ENCODE measurements at places on chromosomes 12 and 14.
A peak's percentile ranks its signal among the peaks of the same experiment; 100 is the strongest.

GRCh38 chr14:104517426-104517825 lies 62.1 kb upstream of the C14orf180 start:
- DNase-seq: no peak

DNA sequence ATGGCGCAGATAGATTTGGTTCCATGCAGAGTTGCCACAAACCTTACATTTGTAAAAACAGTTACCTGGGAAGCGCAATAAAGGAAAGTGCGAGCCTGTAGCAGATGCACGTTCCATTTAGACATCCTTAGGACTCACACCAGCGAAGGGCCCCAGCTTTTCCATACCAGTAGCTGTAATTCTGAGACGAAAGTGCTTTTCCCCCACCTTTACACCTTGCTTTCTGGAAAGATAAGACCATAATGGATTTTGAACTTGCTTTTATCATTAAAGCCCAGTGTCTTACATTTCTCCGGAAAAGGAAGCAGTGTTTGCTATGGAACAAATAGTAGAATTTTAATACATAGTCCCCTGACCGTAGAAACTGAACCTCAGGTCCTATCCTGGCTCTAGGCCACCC lies 616 bp upstream of the CCDC77 start:
- no peak for DNase-seq

- no peak for DNase-seq
These were observed 95.2 kb upstream of the TBX3 start for GRCh38 chr12:114779186-114779585.

GRCh38 chr12:14751986-14752385 lies 51.3 kb downstream of the WBP11 start:
- no peak for DNase-seq

GRCh38 chr12:87280356-87280755 lies 748.8 kb downstream of the C12orf50 start:
- DNase-seq: peak; percentile 36

DNA sequence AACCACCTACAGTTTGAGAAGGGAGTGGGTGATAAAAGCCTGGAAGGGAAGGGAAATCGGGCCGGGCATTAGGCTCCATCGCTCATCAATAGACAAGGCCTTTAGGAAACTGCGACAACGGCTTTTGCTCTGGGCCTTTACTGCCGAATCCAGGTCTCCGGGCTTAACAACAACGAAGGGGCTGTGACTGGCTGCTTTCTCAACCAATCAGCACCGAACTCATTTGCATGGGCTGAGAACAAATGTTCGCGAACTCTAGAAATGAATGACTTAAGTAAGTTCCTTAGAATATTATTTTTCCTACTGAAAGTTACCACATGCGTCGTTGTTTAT lies 261 bp upstream of the RNU7-1 start:
- DNase-seq: peak; percentile 97

DNA sequence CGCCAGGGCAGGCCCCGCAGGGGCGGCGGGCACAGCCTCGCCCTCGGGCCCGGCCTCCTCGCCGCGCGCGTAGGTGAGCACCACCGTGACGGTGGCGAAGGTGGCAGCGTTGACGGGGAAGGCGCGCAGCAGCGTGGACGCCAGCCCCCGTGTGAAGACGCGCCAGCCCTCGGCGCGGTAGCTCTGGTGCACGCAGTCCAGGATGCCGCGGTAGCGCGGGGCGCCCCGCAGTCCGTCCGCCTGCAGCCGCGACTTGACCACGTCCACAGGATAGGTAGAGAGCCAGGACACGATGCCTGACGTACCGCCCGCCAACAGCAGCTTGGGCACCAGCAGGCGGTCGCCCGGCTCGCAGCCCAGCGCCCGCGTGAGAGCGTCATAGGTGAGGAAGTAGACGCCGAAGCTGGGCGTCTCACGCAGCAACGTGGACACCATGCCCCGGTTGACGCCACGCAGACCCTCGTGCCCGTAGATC lies 13.9 kb downstream of the SLC25A29 start:
- no peak for DNase-seq

GRCh38 chr12:6891646-6892001 lies 13.0 kb upstream of the LRRC23 start:
- DNase-seq: no peak

- DNase-seq: peak; percentile 91
These were observed 1.9 kb downstream of the RNASE7 start for GRCh38 chr14:21043974-21044618.

DNA sequence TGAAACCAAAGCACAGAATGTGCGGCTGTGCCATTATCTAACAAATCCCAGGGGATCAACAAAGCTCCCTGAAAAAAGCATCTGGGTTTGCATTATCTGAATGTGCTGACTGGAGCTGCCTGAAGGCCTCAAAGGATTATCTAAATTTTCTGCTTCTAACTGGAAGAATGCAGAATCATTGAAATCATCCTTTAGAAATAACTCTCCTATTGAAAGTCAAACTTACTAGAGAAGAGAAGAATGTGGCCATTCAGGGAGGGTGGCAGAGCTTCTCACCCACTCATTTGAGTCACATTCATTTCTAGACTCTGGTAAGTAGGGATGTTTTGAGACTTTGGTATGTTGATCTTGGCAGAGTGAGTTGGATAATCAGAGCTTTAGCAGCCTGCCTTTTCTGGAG lies 220.6 kb upstream of the RGS6 start:
- DNase-seq: no peak

- DNase-seq: no peak
These were observed 27.5 kb downstream of the BCAT1 start for GRCh38 chr12:24921251-24922038.

DNA sequence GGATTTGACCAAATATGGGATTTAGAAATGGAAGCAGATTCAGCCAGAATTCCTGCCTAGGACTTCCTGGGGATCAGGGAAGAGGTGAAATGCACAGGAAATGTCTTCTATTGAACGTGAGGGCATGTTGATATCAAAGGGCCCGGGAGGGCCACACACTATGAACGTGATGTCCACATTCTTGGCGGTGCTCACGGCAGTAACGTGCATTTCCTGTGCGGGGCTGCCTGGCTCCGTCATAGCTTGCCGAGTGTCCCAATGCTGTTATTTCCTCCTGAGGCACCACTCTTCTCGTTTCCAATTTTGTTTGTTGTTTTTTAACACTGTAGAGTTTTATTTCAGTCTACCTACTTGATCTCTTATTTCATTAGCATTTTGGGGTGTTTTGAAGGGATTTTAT lies 67.3 kb downstream of the ZNF664 start:
- peak; percentile 36 for DNase-seq

DNA sequence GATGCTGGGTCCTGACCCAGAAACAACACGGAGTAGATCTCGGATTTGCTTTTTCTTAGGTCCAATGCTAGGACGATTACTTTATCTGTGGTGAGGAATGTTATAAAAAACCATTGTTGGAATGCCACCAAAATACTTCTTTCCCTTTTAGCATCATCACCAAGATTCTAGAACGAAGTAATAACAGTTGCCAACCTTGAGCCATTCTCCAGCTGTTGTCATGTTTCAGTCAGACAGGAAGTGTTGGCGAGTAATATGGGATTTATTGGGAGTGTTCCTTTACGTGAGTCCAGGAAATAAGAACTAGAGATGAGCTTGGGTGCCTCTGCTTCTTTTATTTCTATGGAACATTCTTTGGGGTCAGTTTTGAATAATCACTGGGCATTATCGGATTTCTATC lies 892.9 kb downstream of the DIO2 start:
- DNase-seq: no peak

- DNase-seq: no peak
These were observed 140.4 kb downstream of the SLC35F4 start for GRCh38 chr14:57725399-57726077.

DNA sequence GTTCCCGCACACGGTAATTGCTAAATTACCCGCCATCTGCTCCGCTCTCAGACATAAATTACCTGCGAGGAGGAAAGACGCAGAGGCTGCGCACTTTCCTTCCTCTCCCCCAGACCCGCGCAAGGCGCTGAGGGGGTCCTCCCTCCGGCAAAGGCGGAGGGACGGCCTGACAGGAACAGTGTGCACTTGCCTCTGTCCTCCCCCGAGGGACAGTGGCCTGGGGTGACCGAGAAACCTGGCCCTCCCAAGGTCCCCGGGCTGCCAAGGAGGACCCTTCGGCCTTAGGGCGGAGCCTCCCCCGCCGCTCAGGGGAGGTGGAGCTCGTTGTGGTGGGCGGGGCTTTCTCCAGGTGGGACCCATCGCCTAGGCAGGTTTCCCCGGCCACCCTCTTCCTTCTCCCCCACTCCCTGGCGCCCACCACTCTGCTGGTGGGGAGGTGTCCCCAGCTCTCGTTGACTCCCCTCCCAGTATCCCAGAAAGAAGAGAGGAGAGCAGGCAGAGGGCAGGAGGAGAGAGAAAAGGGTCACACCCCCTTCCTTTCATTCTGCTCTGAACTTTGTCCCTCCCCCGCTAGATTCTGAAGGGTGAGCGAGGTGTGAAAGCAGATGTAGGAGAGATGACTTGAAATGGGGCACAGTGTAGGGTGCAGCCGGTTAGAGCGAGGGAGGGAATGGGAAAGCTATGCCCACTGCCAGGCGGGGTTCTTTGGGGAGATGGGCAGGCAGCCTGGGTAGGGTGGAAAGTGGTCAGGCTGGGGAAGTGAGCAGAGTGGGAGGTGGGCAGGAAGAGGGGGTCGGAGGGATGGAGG lies 11.4 kb upstream of the CALCOCO1 start:
- DNase-seq: no peak

DNA sequence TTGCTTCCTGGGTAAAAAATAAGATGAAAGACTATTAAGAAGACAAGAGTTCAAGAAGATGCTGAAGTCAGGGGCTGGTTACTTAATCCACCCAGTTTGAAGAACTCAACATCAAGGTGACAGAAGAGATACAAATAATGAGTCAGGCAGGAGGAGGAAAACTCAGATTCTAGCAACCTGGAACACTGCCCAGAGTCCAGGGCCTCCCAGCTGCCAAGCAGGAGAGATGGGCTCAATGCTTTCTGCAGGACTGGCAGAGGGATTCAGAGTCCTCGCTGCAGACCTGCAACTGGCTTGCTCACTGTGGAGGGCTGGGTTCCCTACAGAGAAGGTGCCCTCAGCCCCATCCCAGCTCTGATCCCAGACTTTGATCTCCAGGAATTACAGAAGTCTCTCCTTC lies 28.6 kb upstream of the CEBPE start:
- DNase-seq: no peak

DNA sequence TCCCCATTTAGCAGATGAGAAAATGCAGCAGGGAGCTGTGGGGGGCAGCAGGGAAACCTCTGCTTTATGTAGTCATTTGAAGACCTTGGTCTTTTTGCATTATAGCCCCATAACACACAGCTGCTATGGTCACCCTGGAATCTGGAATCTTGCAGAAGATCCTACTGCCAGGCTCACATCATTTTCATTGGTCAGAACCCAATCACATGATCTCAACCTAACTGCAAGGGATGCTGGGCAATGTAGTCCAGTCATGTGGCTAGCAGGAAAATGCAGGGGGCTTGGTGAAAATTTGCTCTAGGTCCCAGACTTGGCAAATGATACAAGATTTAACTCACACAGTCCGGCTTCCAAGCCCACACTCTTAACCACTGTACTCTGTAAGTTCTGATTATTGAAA lies 1028.7 kb downstream of the AACS start:
- peak; percentile 16 for DNase-seq

DNA sequence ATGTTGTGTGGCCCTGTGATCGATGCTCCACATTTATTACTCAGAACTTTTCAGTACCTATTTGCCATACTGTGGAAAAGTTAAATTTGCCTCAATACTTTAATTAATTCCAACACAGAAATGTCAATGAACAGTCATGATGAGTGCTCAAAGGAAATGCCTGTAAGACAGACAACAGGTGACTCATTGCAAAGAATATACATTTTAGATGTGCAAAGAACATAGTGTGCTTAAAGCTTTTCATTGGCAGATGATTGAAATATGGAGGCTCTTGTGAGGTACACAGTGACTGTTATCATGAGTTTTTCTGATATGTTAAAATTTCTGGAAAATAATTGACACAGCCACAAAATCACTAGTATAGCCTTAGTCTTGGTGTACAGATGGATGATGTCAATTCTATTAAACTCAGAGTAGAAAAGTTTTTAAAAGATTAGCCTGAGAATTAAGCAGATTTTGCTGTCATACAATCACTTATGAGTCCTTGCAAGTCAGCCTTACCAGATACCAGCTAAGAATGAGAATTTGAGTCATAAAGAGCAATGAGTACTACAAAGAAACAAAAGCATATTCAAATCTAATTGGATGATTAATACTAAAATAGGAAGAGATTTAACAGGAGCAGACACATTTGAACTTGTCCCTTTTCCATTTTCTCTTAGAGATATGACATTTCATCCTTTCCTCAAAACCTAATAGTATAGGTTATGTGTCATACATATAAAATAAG lies 544.1 kb downstream of the KCNH5 start:
- DNase-seq: no peak

DNA sequence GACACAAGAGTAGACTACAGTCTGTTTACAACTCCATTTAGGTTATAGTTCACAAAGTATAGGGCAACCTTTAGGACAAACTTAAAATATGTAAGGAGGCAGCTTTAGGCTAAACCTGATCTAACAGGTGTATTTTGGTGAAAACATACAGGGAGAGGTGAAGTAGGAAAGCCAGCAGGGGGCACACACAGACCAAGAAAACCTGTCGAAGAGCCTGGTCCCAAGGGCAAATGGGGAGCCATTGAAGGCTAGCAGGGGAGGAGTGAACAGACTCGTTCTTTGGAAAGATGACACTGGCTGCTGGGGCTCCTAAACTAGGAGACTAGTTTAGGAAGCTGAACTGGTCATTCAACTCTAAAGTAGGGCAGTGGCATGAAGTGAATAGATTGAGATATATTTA lies 138.8 kb upstream of the WSCD2 start:
- peak; percentile 59 for DNase-seq

DNA sequence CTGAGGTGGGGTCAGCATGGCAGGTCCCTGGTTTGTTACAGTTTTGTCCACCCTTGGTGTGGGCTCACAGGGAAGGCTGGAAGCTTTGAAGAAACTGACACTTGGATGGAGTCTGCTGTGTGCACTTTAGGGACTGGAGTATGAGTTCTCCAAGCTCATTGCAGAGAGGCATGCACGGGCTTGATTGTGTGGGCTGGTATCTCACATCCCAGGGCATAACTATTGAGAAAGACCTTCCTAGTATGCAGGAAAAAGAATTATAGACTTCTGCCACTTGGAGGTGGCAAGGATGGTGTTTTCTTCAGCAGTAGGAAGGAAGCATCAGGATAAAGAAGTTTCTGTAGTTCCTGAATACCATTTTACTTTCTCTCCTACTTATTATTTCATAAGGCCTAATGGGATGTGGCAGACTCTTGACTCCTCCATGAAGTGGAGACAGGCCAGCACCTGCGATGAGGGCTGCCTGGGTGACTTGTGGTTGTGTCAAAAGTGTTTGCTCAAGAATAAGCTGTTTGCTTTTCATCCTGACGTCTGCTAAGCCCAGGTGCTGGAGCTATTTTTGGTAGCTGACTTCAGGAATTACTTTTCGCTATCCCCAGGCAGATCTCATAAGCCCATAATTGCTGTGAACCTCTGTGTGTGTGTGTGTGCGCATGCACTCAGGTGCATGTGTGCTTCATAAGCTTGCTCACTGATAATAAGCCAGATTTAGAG lies 125.8 kb downstream of the KTN1 start:
- DNase-seq: no peak
